ENCODE measurements at places on chromosomes 7 and 10. TPM values are rescaled to one million over a fixed set of nuclear protein-coding genes. Genes with fewer than 3 reads are reported as not detected.

Gene C10orf143
- total RNA-seq, result 2.8 TPM

DNA sequence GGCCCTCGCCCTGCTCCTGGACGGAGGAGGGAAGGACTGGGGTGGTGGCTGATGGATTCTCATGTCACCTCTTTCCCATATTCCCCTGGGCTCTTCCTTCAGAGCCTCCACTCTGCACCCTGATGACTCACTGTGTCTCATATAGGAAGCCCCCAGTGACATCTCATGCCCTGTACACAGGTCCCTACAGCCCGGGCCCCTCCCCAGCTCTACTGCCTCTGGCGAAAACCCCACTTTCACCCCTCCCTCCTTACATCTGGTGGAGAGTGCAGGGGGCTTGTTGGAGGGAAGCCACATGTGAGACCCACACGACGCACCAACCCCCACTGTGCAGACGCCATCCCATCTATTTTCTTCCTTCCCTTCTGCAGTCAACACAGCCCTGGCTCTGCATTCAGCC, 72.8 kb upstream of the ZNF479 start:
- no peak for DNase-seq

DNA sequence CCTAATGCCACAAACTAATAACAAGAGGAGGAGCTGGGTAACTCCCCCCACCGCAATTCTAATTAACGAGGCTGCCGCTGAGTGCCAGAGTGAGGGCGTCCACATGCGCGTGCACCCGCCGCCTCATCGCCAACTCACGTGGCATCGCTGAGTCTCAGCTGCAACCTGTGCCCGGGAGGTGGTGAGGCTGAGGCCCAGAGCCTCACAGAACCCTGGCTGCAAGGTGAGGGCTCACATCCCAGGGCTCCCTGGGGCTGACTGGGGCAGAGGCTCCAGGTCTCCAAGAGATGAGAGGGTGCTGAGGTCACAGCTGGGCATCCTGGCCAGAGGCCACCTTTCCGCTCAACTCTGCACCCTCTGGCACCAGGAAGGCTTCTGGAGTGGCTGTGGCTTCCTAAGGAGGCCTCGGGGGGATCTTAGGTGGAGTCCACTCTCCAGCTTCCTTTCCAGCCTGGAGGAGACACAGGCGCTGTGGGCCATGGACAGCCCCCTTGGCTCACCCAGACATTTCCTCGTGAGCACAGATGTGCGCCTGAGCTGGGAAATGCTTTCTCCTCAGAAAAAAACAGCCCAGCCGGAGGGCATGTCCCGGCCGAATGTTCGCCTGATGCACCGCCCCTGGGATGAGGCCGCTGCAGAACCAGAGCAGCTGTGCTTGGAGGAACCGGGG, 242.6 kb downstream of the MAD1L1 start:
- DNase-seq, result no peak

GRCh38 chr7:41206267-41206666, 496.6 kb downstream of the INHBA start:
- no peak for DNase-seq

GRCh38 chr7:5701085-5701914, 80.2 kb downstream of the RNF216 start:
- no peak for DNase-seq

Gene ZNF117
- 7.3 TPM for total RNA-seq

GRCh38 chr7:27119412-27119911, 11.1 kb downstream of the HOXA4 start:
- no peak for DNase-seq

Gene MACC1
- 48.4 TPM for total RNA-seq

GRCh38 chr10:67696679-67697078, 684 bp upstream of the CTNNA3 start:
- no peak for DNase-seq

Gene GHRHR
- not detected for total RNA-seq

DNA sequence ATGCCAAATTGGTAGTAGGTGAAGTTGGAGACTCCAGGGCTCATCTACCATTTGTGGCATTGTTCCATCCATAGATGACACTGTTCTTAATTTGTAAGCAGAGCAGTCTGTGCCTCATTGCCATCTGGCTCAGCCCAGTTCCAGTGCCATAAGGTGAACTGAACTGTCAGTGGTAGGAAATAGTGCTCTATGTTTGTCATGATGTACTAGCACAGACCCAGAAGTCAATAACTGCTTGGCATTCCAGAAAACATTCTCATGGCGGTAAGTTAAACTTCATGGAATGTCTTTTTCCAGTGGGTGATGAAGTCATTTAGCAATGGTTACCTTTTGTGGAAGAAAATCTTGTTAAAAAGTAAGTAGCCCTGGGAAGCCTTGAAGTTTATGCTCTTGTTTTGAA, 302.7 kb downstream of the SUGCT start:
- DNase-seq, result peak; percentile 56

Gene PKD2L1
- total RNA-seq, result not detected

- no peak for DNase-seq
Measured at GRCh38 chr7:13257661-13258060, 570.2 kb downstream of the ARL4A start.

Gene GIMAP8
- not detected for total RNA-seq

Gene VWA2
- 0.48 TPM for total RNA-seq

DNA sequence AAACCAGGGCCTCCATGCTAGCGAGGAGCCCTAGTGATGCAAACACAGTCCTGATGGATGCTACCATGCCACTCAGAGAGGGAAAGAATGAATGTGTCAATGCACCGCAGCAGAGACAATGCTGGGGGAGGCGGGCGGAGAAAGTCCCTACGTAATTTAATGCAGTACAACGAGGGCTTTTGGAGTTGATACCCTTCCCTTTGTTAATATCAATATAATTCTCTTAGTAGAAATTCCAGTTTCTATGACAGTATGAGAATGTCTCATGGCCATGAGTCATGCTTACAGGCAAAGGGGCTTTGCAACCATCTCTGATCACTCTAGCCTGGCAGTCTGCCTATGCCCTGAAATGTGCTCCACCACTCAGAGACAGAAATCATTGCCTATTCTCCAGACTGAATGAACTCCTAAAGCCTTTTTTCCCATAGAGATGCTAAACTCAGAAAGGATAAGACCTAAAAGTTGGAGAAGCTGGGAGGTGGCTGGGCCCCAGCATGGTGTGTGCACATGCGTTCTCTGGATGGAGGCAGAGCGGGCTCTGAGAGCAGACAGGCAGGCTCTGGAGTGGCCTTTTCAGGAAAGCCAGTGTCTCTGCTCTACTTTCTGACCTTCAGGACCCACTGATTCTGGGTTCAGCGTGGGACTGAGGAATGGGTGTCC, 20.3 kb upstream of the GIMAP2 start:
- DNase-seq, result no peak

Gene FAM237B
- not detected for total RNA-seq

DNA sequence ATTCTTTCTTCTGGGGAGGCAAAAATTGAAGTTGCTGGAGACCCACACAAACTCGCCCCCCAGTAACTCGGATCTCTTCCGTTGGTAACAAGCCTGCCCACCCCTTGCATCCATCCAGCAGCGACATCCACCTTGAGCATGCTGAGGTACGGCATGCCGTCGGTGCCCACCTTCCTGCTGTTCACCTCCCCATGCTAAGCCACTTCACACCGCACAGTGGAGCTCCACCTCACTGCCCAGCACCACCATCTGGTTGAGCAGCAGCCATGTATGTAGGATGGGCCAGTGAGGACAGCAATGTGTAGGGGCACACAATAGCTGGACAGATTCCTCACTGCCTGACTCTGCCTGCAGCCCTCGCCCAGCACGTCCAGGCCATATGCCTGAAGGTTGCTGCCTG, 138.1 kb upstream of the ZNF92 start:
- no peak for DNase-seq

DNA sequence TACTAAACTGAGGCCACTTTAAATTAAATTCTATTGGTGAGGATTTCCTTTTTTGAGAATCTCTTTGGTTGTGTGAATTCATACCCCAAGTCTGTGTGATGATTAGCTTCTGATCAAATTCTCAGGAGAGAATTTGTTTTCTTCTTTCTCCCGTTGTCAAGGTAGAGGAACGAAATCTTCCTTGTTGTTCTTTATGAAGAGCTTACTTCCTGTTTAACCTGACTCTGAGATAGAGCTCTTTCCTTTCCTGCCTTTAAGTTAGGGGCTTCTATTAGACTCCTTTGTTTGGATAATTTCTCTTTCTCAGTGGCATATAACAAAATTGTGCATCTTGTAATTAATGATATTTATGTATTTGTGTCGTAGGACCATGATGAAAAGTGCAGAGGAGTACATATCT, 572.1 kb downstream of the REEP3 start:
- no peak for DNase-seq

Gene ASIC3
- 7.6 TPM for total RNA-seq

- peak; percentile 43 for DNase-seq
Measured at GRCh38 chr10:88253622-88254021, 329.5 kb downstream of the RNLS start.

Gene CRTAC1
- not detected for total RNA-seq

GRCh38 chr7:23247603-23248335, 1.2 kb downstream of the GPNMB start:
- DNase-seq, result no peak

GRCh38 chr10:67697724-67698131, 1.7 kb upstream of the CTNNA3 start:
- peak; percentile 14 for DNase-seq

DNA sequence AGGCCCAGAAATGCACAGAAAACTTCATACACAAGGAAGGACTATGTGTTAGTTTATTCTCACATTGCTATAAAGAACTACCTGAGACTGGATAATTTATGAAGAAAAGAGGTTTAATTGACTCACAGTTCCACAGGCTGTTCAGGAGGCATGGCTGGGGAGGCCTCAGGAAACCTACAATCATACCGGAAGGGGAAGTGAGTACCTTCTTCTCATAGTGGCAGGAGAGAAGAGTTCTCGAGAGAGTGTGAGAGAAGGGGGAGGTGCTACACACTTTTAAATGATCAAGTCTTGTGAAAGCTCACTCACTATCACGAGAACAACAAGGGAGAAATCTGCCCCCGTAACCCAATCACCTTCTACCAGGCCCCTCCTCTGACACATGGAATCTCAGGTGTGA, 16.8 kb upstream of the RAMP3 start:
- no peak for DNase-seq

Gene HSPA12A
- 11.3 TPM for total RNA-seq

DNA sequence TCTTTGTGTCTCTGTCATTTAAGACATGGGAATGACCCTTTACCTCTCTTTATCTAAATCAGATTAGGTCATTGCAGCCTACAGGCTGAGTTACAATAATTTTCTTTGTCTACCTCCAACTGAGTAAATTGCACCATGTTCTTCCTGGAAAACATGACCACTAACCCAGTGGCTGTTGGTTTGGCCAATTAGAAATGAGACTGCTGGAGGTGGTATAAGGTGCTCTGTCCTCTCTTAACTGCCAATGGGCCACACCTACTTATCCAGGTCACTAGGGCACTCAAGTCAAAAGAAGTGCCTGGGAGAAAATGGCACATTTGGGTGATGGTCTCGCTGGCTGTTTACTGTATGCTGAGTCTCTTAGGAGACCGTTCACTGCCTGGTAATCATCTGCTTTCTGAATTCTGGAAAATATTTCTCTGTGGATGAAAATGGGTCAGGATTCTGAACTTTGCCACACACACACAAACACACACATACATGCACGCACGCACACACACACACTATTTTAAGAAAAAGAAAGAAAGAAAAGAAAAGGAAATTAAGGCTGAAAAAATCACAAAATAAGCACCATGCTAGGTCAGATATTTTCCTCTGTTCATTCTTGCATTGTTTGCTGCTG, 16.4 kb downstream of the STAMBPL1 start:
- DNase-seq, result no peak

Gene CLCN1
- not detected for total RNA-seq

- no peak for DNase-seq
Measured at GRCh38 chr10:69489506-69490090, 38.3 kb downstream of the TSPAN15 start.

Gene NUTM2E
- total RNA-seq, result 0.70 TPM

DNA sequence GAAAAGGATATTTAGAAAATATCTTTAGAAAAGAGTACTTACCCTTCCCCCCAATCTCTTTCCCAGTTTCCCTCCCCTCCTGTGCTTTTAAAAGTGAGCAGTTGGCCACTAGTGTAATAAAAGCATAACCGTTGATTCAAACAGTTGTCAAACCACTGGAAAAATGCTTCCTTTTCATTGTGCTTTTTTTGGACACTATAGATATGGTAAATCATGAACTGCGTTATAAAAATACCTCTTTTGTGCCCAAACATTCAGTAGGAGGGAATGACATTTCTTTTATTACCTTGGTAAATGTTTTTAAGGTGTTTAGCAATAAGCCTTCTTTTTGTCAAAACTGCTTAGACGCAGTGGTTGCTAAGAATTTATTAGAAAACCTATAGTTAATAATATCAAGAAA, 232.4 kb downstream of the SLC25A13 start:
- DNase-seq, result no peak

GRCh38 chr7:32221736-32222135, 151.5 kb upstream of the PDE1C start:
- no peak for DNase-seq

Gene SLC35B4
- total RNA-seq, result 16.7 TPM

- DNase-seq, result no peak
Measured at GRCh38 chr7:101984133-101984879, 166.9 kb downstream of the CUX1 start.

GRCh38 chr7:155420116-155420515, 37.8 kb upstream of the EN2 start:
- no peak for DNase-seq

GRCh38 chr7:44757311-44757710, 8.7 kb downstream of the ZMIZ2 start:
- DNase-seq, result no peak

DNA sequence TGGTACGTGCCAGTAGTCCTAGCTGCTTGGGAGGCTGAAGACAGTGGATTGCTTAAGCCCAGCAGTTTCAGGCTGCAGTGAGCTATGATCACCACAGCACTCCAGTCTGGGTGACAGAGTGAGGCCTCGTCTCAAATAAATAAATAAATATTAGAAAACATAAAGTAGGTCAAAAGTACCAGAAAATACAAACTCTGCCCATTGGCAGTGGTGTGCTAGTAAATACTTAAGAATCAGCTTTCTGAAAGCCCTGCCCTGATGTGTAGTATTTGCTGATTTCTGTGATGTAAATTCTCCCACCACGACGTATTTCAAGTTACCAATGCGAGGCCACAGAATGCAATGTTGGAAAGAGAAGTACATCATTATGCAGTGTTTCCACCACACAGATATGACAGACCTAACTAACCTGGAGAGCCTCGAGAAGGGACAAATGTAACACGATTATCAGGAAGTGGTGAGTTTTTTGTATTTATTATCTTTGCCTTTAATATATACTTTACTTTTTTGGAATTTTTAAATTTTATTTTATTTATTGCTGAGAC, 11.8 kb upstream of the MAP3K8 start:
- no peak for DNase-seq
